ENCODE measurements at places on chromosomes 5 and 9.

- no peak for DNase-seq
Observed at GRCh38 chr9:136312436-136312835, 8.5 kb upstream of the CCDC187 start.

DNA sequence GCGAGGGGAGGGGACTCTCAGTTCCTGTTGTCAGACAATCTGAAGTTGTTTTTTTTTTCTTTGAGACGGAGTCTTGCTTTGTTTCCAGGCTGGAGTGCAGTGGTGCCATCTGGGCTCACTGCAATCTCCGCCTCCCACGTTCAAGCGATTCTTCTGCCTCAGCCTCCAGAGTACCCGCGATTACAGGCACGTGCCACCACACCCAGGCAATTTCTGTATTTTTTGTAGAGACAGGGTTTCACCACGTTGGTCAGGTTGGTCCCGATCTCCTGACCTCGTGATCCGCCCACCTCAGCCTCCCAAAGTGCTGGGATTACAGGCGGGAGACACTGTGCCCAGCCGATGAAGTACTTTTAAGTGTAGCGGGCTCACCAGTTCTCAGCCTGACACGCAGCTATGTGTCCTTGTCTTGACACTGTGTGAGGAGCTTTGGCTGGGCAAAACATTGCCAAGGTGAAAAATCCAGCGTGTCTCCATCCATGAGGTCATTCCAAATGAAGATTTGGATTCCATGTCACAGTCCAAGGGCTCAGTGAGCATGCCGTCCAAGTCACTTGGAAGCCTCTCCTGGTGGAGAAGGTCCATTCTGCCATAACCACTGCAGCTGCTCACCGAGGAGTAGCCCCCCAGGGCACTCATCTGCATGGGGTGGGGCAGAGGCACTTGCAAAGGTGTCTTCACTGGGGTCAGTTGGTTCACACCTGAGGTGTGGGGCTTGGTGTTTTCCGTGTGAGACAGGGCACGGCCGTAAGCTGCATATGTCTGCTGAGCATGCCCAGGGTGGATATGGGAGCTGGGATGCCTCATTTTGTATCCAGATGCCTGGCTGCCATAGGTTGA, 32.0 kb downstream of the OR2V1 start:
- no peak for DNase-seq

DNA sequence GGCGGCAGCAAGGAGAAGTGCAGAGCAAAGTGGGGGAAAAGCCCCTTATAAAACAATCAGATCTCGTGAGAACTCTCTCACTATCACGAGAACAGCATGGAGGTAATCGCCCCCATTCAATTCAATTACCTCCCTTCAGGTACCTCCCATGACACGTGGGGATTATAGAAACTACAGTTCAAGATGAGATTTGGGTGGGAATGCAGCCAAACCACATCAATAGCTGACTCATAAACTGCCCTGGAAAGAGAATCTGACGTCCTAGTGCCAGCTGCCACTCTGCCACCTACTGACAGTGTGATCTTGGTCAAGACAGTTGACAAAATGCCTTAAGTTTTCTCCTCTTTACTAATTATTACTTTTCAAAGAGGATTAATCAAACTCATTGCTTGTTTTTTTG, 128.3 kb downstream of the GPBP1 start:
- peak; percentile 59 for DNase-seq

GRCh38 chr5:73901043-73901442, 275.0 kb downstream of the ARHGEF28 start:
- DNase-seq = no peak

DNA sequence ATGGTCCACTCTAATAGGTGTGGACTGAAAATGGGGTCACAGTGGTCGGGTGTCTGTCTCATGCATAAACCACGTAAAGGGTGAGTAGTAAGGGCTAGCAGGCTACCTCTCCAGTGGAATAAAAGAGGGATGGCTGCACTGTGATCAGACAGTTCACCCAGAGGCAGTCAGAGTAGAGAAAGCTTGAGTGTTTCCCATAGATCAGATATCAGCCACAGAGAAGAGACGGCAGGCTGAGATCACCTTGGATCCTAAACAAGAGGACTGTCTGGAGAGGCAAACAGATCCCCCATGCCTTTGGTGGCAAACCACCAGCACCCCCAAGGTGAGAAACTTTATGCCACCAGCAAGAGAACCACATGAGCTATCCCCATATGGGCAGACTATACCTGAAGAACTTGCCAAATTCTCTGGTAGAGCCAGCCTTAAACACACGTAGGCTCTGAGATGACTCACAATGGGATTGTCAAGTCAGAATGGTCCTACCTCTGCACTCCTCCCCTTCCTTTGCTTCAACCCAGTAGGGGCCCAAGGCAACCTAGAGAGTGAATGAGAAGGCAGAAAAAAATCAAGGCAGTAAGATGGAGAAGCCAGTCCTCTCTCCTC, 205.2 kb upstream of the MAP3K1 start:
- DNase-seq = peak; percentile 33

GRCh38 chr5:14400085-14400484, 181.5 kb upstream of the OTULINL start:
- DNase-seq = no peak

DNA sequence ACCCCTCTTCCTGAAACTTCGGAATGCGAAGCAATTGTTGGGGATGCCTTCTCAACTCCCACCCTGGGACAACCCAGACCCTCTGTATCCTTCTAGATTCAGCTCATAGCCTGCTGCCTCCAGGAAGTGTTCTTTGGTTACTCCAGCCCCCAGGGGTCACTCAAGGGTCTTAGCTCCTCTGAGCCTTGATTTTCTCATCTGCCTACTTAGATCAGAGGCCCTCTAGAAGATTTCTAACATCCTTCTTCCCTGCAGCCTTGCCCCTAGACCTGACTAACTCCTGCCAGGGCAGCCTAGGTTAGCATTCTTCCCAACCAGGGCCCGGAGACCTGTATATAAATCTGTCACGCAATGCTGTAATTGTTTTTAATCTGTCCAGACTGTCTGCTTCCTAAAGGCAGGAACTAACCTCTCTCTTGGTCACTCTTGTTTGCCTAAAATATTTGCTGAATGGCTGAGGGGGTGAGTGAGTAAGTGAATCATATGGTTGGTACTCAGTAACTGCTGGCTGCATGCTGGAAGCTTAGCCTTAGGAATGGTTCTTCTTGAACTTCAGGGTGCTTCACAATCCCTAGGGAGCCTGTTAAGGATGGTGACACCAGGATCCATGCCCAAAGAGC, 8.2 kb downstream of the GALNT10 start:
- DNase-seq = no peak

DNA sequence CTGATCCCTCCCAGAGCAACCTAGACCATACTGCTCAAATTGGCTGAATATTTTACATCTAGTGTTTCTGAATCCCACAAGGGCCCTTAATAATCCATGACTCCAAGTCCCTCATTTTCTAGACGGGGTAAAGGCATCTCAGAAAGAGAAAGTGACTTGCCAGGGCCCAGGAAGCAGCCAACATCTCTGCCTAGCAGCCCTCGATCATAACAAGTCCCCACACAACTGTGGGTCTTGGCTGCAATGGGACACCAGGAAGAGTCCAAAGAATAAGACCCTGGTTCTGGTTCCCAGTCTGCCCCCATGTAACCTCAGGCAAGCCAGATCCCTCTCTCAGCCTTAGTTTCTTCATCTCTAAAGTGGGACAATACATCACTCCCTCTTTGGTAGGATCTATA, 6.3 kb downstream of the ANXA6 start:
- no peak for DNase-seq

GRCh38 chr5:133241179-133242092, 189.6 kb downstream of the HSPA4 start:
- DNase-seq = no peak

- no peak for DNase-seq
Observed at GRCh38 chr5:3601061-3601710, 5.6 kb downstream of the IRX1 start.

GRCh38 chr5:153883854-153884611, 154.7 kb downstream of the FAM114A2 start:
- no peak for DNase-seq

- DNase-seq = no peak
Observed at GRCh38 chr5:82858151-82859025, 218.8 kb downstream of the TMEM167A start.

DNA sequence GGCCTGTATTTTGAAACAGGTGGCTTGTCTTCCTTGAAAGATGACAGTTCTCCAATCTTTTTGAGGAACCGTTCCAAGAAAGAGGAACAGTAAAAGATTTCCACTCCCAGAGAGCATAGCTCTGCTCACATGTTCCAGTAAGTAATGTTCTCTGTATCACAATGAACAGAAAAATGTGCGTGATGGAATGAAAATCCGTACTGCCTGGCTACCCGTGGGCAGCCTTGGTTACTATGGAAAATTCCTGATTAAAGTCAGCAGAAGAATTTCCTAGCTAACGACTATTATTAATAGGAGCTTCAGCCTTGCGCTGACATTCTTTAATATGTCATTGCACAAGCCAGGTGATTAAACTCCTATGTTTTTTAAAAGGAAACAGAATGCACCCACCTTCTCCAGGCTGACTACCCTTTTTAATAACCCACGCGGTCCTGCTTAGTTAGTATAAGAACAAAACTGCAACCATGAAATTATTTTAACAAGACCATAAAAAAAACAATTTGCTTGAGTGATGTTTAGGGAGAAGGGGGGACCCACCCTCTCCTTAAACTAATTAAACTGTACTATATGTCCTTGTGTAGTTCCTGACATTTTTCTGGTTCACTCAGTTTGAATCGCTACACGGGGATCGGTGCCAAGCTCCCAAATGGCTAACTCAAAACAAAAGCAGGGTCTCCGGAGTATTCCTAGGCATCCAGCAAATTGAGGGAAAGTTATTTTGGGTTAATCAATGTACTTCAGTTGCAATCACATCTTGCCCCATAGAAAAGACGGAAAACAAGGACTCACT, 54.8 kb upstream of the CPEB4 start:
- DNase-seq = no peak

DNA sequence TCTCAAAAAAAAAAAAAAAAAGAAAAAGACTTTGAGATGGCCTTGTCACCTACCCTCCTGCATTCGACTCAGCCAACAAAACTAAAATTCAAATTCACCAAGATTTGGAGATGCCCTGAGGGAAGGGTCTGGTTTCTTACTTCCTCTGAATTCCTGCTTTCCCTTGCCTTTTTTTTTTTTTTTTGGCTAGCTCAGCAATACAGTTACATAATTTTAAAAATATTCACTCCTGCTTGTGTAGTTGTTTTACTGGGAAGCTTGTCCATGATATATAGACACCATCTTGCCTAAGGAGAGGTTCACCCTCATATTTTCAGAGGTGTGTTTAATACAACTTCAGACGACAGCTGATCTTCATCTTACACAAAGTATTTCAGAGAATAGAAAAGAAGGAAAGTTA, 21.3 kb upstream of the SERINC5 start:
- no peak for DNase-seq

- DNase-seq = no peak
Observed at GRCh38 chr5:138502121-138502520, 36.8 kb downstream of the EGR1 start.

DNA sequence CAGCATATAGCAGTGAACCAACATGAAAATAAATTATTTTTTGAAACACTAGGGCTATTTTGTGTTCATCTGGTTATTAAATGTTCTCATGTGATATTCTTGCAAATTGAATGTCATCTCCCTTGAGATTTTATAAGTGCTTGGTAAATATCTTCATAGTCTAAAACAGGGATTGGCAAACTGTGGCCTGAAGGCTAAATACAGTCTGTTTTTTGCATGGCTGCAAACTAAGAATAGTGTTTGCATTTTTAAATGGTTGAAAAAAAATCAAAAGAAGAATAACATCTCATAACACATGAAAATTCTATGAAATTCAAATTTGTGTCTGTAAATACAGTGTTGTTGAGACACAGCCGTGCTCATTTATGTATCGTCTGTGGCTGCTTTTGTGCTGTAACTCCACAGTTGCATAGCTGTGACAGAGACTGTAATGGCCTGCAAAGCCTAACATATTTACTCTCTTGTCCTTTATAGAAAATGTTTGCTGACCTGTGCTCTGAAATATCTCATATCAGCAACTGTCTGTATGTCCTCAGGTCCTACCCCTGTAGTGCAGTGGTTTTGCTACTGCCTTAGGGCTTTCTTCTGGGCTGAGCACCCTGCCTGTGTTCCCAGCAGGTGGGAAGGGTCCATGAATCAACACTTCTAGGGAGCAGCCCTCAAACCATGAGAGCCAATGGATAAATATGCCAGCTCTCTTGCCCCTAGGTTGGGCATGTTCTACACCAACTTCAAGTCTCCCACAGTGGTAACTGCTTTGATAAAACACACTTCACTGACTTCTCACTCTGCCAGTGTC, 41.7 kb upstream of the ARRDC3 start:
- no peak for DNase-seq

- DNase-seq = no peak
Observed at GRCh38 chr9:32293091-32293490, 91.4 kb upstream of the ACO1 start.

- DNase-seq = no peak
Observed at GRCh38 chr9:130395810-130396435, 48.8 kb upstream of the ASS1 start.

- DNase-seq = no peak
Observed at GRCh38 chr9:3138231-3139229, 294.6 kb upstream of the PUM3 start.

GRCh38 chr5:4700069-4700468, 440.1 kb upstream of the ADAMTS16 start:
- no peak for DNase-seq

DNA sequence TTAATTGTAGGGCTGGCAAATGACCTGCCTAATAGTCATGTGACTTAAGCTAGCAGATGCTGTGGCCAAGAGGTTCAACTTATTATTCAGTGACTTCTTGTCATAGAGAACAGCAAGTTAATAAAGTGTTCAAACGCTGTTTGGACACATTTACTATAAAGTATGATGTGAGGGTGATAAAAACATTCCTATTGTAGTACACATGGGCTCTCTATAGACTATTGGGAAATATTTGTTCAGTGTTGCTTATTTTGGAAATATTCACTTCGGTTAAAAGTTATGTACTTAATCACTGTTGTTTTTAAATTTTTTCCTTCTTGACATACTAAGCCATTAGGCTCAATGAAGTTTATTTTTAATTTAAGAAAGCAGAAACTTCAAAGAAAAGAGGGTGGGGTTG, 345.0 kb downstream of the NNT start:
- DNase-seq = no peak

DNA sequence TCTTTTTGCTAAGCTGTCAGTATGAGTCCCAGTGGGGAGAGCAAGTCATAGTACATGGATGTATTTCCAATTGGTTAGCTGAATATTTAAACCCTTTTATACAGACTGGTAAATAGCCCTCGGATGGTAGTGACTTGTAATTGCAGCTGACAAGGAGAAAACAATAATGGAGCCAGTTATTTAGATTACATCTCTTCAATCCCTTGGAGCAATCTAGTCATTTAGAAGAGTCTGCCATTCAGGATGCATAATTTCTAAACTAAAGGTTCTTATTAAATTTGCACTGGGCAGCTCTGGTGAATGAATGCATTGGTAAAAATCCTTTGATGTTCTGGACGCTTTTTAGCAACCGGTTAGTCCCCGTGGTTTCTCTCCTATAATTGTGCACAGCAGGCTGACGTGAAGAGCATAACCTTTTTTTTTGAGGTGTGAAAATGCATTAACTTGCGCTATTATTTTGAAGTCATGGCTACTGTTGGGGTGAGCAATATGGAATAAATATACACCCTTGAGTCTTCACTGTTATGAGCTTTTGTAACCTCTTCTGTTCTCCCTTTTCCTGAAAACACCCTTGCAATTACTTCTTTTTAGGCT, 158.6 kb upstream of the CD180 start:
- no peak for DNase-seq
